A172 (cell line): ENCODE measurements at places on chromosomes 16 and 17. TPM values are rescaled to one million over a fixed set of nuclear protein-coding genes. Genes with fewer than 3 reads are reported as not detected.

DNA sequence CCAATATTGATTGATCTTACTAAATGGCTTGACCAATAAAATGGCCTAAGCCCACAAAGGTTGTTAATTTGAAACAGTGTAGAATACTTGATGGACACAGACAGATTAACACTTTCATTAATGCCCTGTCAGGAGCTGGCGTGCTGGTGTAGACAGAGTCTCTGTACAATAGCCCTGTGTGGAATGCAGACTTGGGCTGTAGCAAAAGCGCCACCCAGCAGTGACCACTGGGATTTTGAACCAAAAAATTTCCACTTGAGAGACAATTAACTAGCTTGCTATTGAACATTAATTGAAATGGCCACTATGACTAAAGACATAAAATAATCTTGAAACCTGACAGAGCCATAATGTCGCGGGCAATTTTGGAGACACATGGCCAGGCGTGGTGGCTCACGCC, 19.7 kb upstream of the GUCY2D start:
- peak; percentile 42 for DNase-seq

DNA sequence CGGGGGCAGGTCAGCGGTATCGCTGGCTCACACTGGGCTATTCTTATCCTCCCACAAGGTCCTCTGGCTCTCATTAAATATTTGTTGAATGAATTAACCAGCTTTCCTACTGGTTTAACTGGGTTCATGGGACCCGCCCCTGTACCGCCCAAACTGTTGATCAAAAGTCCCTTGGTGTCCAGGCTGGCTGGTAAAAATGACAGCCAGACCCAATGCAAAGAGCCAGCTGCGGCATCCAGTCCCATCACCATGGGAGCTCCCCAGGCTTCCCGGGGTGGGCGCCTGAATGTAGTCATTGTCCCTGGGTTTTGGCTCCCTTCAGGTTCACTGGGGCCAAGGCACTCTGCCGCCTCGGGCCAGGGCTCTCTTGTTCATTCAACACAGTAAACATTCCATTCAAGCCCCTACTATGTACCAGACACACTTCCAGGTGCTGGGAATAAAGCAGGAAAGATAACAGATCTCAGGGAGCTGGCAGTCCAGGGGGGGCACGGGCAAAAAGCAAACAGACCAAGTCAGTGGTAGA, 11.7 kb upstream of the ATP2C2 start:
- DNase-seq, result peak; percentile 36

GRCh38 chr17:67198131-67198530, 46.9 kb downstream of the HELZ start:
- no peak for DNase-seq

GRCh38 chr17:82838386-82839063, 1.3 kb downstream of the ZNF750 start:
- DNase-seq, result no peak

- no peak for DNase-seq
Measured at GRCh38 chr16:62036802-62037135, 531 bp upstream of the CDH8 start.

DNA sequence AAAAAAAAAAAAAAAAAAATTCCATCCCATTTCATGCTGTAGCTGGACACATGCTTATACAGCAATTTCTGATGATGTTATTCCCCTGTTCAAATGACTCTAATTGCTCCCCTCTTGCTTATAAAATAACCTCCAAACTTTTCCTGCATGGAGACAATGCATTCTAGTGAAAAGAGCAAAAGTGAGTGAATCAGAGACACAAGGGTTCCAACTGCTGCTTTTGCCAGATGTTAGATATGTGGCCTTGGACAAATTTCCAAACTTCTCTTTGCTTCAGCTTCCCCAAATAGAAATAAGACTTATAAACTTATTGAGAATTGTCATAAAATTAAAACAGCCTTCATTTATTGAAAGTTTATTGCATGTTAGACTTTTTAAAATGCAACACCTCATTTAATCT, 65.0 kb upstream of the AXIN2 start:
- DNase-seq, result no peak

- no peak for DNase-seq
Measured at GRCh38 chr17:27558341-27558740, 72.6 kb upstream of the LGALS9 start.

DNA sequence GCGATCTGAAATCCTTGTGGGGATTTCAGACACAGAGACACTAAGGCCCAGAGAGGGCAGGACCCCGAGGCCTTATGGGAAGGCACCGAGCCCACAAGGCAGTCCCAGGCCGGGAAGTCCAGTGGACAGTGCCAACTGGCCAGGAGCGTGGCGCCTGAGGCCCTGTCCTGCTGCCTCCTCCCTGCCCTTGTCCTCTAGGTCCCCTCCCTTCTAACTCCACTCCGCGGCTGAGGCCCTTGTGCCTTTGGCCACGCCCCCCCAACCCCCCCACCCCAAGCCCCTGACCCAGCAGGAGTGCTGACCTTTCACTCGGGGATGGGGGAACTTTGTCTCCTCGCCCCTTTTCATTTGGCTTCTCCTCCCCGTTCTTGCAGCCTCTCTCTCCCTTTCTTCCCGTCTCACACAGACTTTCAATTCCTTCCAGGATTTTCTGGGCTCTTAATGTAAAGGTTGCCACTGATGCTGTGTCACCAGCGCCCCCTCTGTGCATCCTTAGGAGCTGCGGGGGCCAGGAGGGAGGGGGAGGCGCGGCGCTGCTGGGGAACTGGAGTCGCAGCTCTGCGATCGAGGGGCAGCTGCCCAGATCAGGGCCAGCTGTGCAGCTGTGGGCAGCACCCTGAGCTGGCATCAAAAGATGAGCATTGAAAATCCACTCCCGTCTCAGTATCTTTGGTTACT, 29.1 kb downstream of the CRHR1 start:
- DNase-seq, result no peak

DNA sequence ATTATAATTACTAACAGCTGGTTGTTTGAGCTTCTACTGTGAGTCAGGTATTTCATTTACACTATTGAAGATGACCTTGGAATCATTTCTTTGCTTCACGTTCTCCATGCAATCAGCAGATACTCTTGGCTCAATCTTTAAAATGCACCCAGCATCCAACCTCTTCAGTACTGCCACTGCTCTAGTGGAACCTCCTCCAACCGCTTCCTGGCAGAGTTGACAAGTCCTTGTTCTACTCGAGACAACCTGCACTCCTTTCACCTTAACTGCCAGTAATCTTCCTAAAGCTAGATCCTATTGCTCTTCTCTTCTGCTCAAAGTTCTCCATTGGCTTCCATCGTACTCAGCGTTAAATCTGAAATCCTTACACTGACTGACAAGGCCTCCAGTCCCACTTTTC, 86.5 kb downstream of the SYCE1L start:
- DNase-seq, result no peak

- no peak for DNase-seq
Measured at GRCh38 chr16:22355487-22355908, 18.9 kb downstream of the CDR2 start.

DNA sequence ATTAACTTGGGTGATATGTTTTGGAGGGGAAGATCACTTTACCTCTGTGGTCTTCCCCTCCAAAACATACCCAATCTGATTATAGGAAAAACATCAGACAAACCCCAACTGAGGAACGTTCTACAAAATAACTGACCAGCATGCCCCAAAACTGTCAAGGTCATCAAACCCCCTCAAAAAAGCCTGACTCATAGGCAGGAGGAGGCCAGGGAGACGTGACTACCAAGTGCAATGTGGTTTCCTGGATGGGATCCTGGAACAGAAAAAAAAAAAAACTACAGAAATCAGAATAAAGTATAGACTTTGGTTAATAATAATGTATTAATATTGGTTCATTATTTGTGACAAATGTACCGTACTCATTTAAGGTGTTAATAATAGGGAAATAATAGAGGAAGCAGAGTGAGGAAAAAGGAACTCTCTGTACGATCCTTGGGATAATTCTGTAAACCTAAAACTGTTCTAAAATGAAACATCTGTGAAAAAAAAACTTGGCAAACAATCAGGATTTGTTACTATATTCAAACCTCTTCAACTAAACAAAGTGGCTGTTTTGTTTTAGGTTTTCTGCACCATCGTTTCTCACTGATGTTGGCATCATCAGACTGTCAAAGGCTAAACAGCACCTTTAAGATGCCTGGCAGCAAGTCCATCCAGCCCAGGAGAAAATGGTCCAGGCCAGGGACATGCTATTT, 266.7 kb upstream of the SDK2 start:
- DNase-seq, result no peak

GRCh38 chr17:36728030-36728991, 126.9 kb downstream of the MRM1 start:
- DNase-seq, result no peak

DNA sequence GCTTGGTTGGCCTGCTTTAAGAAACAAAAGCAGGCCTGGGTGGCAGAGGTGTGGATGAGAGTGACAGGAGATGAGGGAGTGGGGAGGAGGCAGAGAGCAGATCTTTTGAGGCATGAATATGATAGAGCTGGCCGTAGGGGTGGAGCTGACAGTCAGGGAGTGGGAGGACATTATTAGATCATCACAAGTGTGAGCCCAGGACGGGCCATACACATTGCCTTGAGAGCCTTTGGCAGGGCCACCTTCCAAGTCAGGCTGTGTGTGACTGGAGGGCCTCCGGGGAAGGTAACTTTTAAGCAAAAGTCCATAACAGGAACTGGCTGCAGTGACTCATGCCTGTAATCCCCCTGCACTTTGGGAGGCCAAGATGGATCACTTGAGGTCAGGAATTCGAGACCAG, 26.3 kb downstream of the GINS3 start:
- DNase-seq, result peak; percentile 86

DNA sequence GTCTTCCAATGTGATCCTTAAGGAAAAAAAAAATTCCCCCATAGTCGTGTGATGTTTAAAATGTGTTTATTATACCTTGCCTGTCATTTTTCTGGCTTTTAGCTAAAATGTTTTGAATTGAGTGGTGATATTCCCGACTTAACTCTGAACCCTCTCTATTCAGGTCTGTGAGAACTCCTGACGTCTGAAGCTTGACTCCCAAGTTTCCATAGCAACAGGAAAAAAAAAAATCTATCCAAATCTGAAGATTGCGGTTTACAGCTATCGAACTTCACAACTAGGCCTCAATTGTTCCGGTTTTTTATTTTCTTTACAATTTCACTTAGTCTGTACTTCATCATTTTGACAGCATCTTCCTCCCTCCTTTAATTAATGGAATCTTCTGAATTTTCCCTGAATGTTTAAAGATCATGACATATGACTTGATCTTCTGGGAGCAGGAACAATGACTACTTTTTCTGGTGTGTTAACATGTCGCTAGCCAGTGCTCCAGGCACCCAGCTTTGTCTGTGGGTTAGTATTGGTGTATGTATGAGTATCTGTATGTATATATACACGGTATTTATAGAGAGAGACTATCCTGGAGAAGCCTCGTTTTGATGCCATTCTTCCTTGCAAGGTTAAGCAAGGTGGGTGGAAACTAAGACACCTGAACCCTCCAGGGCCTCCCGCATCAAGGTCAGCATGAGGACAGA, 12.8 kb upstream of the HSBP1 start:
- no peak for DNase-seq

- no peak for DNase-seq
Measured at GRCh38 chr17:2146132-2146871, 91.4 kb downstream of the HIC1 start.

DNA sequence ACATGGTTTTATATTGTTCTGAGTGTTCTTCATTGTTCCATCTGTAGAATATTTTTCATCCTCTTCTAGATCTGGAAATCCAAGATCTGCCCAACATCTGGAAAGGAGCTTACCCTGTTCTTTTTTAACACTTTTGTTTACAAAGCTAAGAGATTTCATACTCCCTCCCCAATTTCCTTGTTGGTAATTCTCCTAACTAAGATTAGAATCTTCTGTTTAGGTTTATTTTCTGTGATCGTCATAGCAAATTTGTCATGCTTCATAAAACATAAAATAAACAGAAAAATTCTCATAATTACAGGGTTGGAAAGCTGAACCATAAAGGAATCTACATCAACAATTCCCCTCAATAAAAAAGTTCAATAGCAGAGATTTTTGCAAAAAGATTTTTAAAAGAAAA, 580.3 kb upstream of the CA10 start:
- no peak for DNase-seq

DNA sequence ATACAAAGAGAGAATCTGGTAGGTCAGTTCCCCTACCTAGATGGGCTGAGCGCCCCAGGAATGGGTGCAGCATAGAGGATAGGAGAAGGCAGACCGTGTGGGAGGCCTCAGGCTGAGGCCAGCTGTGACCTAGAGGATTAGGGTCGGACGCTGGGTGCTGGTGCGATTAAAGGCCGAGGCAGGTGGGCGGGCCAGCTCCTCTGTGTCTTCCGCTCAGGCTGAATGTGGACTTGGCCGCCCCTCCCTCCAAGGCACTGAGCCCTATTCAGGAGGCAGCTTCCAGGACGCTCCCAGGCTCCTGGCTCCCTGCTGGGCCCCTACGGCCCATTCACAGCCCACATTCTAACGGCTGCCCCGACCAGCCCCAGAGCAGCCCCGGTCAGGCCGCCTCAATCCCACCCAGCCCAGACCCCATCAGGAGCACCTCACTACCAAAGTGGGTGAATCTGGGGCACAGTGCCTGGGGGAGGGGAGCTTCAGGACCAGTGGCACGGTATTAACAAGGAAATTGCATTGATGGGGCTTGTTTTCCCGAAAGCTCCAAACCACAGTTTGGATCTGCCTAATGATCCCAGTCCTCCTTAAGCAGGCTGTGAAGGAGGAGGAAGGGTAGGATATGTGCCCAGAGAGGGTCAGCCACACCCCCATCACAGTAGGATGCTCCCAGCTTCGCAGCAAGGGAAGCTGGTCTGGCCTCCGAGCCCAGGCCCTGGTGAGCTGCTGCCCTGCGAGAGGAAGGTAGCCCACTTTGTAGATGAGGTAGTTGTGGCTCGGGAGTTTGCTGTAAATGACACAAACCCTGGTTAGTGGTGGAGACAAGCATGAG, 14.5 kb downstream of the RHBDL3 start:
- no peak for DNase-seq

- no peak for DNase-seq
Measured at GRCh38 chr16:47016700-47017133, 43.2 kb upstream of the DNAJA2 start.

DNA sequence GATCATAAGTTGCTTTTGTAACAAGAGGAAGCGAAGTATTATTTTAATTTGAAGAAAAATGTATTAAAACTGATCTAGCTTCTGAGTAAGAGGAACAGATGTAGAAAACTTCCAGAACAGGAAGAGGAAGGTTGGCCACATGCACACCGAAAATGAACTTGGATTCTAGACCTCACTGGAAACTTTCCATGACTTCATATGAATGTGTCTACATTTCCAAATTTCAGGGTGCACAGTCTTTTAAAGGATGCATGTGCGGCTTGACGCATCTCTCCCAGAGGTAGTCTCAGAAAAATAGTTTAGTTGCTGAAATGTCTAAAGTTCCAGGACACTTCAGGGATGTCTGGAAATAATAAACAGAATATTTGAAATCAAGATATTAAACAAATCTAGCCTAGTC, 275.1 kb upstream of the MYOCD start:
- DNase-seq, result no peak

GRCh38 chr17:80097127-80097621, 4.2 kb upstream of the GAA start:
- no peak for DNase-seq

Gene GGA3
- total RNA-seq, result 12.9 and 15.1 TPM in 2 replicates

Gene GRN
- total RNA-seq, result 285 and 293 TPM in 2 replicates

Gene NECAB2
- total RNA-seq, result 2.2 and 8.5 TPM in 2 replicates

Gene OSGIN1
- total RNA-seq, result 6.2 and 10.6 TPM in 2 replicates

Gene CPNE7
- 4.7 and 18.5 TPM in 2 replicates for total RNA-seq
